ENCODE measurements at places on chromosomes 6 and 20.

- DNase-seq = no peak
Observed at GRCh38 chr20:8000796-8001195, 18.8 kb downstream of the TMX4 start.

DNA sequence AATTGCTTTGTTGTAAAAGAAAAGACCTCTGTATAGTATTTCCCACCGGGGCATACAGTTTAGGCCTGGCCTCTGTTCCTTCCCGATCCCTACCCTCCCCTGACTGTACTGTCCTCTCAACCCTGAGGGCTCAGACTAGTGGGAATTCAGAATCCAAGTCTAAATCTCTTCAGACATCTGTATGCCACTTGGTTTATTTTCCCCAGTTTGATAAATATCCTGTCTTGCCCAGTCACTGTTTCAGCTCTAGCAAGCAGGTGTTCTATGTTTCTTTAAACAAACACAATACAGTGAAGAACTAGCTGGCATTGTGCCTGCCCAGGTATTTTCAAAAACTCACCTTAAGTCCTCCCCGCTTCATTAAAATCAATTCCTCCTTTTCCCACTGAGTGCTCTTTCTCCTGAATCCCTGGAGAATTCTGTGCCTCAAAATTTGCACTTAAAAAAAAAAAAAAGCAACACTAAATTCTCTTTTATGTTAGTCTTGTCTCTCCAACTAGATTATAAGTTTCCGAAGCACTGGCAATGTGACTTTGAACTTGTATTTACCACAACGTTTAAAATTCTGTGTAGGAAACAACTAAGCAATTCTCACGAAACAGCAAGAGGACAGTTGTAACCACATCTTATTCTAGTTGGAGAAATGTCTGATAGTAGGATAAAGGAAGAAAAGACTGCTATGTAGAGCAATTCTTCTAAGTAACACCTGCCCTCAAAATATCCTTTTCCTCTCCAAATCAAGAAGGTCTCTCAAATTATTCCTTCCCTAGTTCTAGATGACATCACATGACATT lies 112.0 kb upstream of the CARMIL1 start:
- DNase-seq = peak; percentile 17

DNA sequence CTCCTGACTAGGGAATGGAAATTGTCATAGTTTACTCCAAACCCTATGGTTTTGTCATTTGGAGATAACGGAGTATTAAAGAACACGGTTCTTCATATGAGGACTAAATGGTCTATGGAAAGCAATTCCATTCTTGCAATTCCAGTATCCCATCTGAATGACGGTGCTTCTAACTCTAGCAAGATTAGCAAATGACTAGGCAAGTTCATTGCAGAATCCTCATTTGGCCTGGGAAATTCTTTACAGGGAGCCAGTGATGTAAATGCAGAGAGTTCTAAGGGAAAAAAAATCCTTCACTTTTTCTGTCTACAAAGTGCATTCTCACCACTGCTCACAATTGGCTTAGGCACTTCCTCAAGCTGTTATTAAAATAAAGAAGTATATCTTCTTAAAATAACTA lies 111.5 kb downstream of the MOXD1 start:
- no peak for DNase-seq

- DNase-seq = no peak
Observed at GRCh38 chr20:59788811-59789397, 144.5 kb downstream of the SYCP2 start.

DNA sequence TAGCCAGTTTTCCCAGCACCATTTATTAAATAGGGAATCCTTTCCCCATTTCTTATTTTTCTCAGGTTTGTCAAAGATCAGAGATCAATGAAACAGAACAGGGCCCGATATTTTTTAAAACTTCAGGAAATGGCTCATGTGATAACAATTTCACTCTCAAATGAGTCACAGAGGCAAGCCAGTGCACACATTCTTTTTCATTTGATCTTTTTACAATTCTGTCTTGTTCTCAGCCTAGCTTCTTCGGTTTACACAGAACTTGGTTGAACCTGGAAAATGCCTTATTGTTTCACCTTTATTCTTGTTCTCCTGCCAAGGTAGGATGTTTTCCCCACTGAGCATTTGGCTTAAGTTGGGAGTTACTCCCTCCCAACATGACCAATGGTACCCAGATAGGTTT lies 258.9 kb downstream of the COL12A1 start:
- no peak for DNase-seq

DNA sequence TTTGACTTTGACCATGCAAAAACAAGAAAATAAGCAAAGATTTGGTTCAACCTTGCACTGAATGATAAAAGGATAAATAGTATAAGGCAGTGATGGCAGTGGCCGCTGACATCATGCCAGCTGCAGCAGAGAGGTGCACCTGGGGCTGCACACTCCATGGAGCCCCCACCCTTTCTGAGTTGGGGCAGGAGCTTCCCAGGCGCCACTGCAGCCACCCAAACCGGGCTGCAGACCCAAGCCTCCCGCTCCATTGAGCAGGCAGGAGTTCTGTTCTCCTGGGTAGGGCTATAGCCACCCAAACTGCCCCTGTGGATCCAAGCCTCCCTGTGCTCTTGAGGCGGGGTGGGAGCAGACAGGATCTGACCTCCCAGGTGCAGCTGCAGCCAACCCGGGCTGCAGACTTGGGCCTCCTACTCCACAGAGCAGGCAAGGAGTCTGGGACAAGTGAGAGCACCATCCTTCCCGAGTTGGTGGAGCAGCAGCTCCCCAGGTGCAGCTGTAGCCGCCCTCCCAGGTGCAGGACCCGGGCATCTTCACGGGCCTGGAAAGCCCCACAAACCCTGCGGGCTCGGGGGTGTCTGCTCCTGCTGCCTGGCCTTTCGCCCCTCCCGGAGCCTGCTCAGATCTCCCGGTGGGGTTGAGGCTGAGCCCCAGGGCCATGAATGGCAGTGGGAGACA lies 537.9 kb downstream of the TENT5A start:
- DNase-seq = no peak

- DNase-seq = no peak
Observed at GRCh38 chr20:50783390-50783789, 11.5 kb upstream of the BCAS4 start.

DNA sequence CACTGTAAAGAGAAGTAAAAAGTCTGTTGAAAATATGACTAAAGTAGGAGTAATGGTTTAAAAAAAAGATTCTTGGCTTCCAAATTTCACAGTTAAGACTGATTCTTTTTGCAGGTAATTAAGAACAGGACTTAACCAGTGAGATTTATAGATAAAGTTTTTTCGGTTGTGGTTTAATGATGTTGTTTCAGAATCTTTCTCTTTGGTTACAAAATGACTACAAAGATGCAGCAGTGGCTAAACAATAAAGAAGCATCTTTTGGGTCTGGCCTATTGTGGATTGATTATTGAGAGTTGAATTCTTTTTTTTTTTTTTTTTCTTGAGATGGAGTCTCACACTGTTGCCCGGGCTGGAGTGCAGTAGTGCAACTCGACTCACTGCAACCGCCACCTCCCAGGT lies 109.7 kb downstream of the AKAP7 start:
- no peak for DNase-seq

GRCh38 chr20:31652917-31653396 lies 15.2 kb downstream of the COX4I2 start:
- no peak for DNase-seq

- DNase-seq = no peak
Observed at GRCh38 chr6:67680297-67680932, 954.7 kb upstream of the ADGRB3 start.

GRCh38 chr6:27839626-27840475 lies 72.3 kb downstream of the OR2B2 start:
- peak; percentile 22 for DNase-seq

GRCh38 chr6:88179692-88180091 lies 13.5 kb upstream of the CNR1 start:
- no peak for DNase-seq

GRCh38 chr6:16684195-16684689 lies 77.0 kb downstream of the ATXN1 start:
- peak; percentile 77 for DNase-seq

- DNase-seq = no peak
Observed at GRCh38 chr20:50932016-50932485, 814 bp upstream of the ADNP start.

DNA sequence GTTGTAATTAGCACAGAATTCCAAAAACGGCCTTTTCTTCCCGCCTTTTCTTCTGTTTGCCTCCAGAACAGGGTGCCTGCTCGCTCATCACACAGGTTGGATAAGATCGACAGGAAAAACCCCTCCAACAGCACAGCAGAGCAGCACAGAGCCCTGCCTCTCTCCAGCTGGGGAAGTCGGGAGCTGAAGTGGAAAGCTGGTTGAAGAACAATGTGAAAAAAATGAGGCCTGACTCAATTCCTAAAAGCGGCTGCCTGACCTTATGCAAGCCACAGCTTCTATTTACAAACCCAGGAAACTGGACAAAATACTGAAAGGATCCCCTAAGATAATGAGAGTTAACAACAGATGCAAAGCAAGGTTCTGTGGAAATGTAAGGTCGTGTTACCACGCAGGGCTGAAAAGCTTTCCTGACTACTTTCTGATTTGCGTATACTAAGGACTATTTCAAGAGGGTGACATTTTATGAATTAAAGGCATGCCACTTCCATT lies 116.9 kb downstream of the TTLL2 start:
- no peak for DNase-seq

DNA sequence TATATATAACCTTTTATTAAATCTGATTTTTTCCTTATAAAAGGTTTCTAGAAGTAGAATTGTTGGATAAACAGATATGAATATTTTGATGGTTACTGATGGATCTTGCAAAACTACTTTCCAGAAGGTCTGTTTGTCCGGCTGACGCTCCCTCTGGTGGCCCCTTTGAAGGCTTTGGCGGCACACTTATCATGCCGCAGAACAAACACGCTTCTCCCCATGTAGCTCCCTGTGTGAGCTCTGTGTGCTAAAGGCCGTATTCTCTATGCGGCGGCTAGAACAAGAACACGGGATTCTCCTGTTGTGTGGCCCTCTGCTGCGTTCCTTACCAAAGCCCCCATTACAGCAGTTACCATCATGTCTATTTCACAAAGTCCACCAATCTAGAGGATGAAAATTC lies 30.0 kb downstream of the PPP1R3G start:
- DNase-seq = peak; percentile 10

DNA sequence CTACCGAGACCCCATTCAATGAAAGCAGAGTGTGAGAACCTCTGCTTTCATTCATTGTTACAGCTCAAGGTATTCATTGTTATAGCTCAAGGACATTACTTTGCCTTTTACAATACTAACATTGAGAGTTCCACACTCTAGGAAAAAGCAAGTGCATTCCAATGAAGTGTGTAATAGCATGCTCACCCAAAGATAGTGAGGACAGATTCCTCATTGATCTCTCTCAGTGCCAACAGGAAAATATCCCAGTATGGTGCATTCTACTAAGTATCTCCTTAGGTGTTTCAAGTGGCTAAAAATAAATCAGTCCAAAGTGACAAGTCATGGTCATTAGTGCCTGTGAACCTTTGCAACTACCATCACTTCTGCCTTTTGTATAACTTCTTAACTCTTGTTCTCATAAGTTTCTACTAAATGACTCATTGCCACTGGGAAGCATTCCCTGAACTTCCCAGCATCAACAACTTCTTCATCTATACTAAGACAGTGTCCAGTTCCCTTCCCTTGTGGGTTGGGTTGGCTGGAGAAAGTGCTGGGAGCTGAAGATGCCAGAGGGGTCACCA lies 140.7 kb upstream of the STXBP5 start:
- peak; percentile 1 for DNase-seq

DNA sequence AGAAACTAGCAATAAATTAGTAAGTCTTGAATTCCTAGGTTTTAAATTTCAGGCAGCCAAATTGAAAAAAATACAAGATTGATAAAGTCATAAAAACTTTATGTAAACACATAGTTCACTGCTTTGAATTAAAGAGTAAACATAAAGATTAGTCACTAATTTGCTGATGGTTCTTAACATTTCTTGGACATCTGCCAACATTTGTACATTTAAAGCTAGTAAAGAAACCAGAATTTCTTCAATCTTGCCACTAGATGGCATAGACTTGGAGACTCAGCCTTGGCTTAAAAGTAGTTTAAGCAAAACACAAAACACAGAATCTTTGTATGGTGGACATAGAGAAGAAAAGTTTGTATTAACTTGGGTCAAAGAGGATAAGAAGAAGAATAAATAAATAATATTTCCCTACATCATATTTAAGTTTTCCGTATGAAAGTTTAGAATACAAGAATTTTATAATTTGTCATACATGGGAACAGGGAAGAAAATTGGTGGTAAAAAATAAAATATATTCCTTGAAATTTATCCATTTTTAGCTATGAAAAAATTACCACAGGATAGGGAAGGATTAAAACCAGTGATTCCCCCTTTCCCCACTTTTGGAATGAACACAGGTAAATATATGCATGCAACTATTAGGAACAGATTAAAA lies 41.7 kb upstream of the FAM135A start:
- DNase-seq = peak; percentile 90

GRCh38 chr20:33668466-33669155 lies 1.9 kb downstream of the ACTL10 start:
- DNase-seq = no peak

DNA sequence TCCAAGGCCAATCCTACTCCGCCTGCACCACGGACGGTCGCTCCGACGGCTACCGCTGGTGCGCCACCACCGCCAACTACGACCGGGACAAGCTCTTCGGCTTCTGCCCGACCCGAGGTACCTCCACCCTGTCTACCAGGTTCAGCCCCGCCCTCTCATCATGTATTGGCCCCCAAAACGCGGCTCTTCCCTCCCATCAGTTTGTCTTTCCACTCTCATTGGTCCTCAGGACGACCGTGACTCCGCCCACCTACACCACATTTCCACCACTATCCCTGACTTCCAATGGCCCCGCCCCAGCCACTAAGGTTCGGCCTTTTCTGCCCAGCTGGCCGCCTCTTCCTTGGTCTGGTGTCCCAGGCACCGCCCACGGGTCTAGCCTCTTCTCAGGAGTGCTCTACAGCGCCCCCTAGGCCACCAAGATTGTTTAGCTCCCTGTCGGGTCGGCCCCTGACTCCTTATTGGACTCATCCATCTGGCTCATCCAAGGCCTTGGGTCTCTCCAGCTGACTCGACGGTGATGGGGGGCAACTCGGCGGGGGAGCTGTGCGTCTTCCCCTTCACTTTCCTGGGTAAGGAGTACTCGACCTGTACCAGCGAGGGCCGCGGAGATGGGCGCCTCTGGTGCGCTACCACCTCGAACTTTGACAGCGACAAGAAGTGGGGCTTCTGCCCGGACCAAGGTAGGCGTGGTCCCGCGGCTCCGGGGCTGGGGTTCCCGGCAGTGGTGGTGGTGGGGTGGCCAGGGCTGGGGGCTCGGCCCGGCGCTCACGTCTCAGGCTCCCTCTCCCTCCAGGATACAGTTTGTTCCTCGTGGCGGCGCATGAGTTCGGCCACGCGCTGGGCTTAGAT lies 3.1 kb downstream of the MMP9 start:
- DNase-seq = peak; percentile 100

- peak; percentile 89 for DNase-seq
Observed at GRCh38 chr20:32091888-32092346, 17.6 kb upstream of the TM9SF4 start.

GRCh38 chr6:89799756-89800155 lies 19.8 kb downstream of the MDN1 start:
- no peak for DNase-seq

- DNase-seq = no peak
Observed at GRCh38 chr6:70846207-70846835, 110.5 kb downstream of the B3GAT2 start.

Data from suppressor macrophage treated with lipopolysaccharide for 1 hour (primary cell).